ENCODE measurements at places on chromosomes 3 and 15. TPM values are rescaled to one million over a fixed set of nuclear protein-coding genes. Genes with fewer than 3 reads are reported as not detected.
A peak's percentile ranks its signal among the peaks of the same experiment; 100 is the strongest.

- H3K36me3 ChIP-seq = no peaks in the 10 kb centered on the region
- no peak overlapping the region for H3K4me3 ChIP-seq
- no peak overlapping the region for H3K27ac ChIP-seq
- no peaks in the 10 kb centered on the region for H3K27me3 ChIP-seq
- no peak for DNase-seq
Observed at GRCh38 chr15:87345961-87346360, 910.6 kb downstream of the NTRK3 start.

GRCh38 chr3:128182656-128183055, 29.4 kb downstream of the EEFSEC start:
- no peak for DNase-seq
- H3K4me3 ChIP-seq = no peak overlapping the region
- H3K36me3 ChIP-seq = no peaks in the 10 kb centered on the region

DNA sequence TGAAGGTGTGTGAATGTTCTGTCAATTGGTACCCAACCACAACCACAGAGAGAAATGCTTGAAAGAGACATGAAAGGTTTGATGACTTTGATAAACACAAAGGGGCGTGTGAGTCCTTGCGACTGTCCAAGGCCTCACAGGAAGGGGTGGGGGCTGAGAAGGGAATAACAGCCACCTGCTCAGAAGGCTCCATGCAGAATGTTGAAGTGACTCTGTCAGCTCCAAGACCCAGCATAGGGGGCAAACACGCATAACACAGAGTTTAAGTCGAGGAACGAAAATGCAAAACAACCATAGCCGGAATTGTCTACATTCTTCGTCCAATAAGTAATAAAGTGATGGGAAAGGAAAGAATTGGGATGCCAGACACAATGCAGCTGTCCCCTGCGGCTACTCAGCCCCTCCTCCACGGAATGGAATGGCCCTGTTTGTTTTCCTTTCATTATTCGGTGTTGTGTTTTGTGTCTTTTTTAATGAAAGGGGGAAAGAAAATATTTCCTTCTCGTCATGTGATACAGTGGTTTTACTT, 19.9 kb downstream of the TMEM212 start:
- no peak overlapping the region for H3K4me3 ChIP-seq
- no peak for DNase-seq
- peaks cover 9% of the 10 kb centered on the region for H3K4me1 ChIP-seq
- H3K36me3 ChIP-seq = no peaks in the 10 kb centered on the region

Gene EXD1
- total RNA-seq = not detected

Gene HHLA2
- total RNA-seq = not detected

Gene USP19
- total RNA-seq = 49.3 TPM

GRCh38 chr3:105187344-105187743, 179.4 kb upstream of the ALCAM start:
- H3K36me3 ChIP-seq = no peaks in the 10 kb centered on the region
- no peak for DNase-seq
- no peaks in the 10 kb centered on the region for H3K4me1 ChIP-seq
- H3K4me3 ChIP-seq = no peak overlapping the region

Gene C3orf49
- total RNA-seq = not detected

Gene PLSCR5
- total RNA-seq = not detected

Gene TRH
- 0.55 TPM for total RNA-seq

GRCh38 chr15:60563539-60564404, 84.8 kb upstream of the ICE2 start:
- no peaks in the 10 kb centered on the region for H3K36me3 ChIP-seq
- no peak overlapping the region for H3K4me3 ChIP-seq
- no peaks in the 10 kb centered on the region for H3K27me3 ChIP-seq
- no peaks in the 10 kb centered on the region for H3K4me1 ChIP-seq

DNA sequence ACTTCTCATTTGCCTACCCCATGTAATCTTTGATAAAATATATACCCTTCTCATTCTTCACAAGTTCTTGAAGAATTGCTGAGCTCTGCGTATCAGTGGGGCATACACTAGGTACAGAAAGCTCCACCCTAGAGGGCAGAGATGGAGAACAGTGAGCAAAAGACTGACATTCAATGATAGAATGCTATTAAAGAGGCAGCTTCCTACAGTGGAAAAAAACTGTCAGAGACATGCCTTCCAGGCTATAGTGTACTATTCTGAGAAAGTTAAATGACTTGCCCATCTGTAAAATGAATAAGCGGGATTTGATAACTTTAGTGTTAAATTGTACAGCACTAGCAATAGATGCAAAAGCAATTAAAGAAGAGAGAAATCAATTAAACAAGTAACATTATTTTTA, 172.8 kb downstream of the SUCNR1 start:
- H3K27me3 ChIP-seq = no peaks in the 10 kb centered on the region
- H3K36me3 ChIP-seq = no peaks in the 10 kb centered on the region
- no peak overlapping the region for H3K4me3 ChIP-seq
- no peaks in the 10 kb centered on the region for H3K4me1 ChIP-seq
- H3K27ac ChIP-seq = no peak overlapping the region
- no peak for DNase-seq

Gene IL17RD
- 2.1 TPM for total RNA-seq

DNA sequence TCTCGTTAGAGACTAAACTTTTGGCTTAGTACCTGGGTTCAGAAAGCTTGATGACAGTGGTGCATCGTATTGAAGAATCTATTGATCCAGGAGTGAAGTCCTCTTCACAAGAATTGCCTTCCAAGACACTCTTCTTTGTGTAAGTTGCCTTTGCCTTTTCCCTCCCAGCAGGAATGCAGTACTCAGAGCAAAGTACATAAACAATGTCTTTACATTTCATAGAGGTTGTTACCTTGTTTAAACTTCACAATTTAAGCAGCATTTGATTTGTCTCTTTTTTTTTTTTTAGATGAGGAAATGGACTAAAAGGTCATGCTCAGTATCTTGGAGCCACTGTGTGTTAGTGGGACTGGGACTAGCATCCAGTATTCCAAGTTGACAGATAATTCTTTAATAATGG, 9.9 kb downstream of the RAB7A start:
- H3K4me1 ChIP-seq = no peaks in the 10 kb centered on the region
- peak overlapping the region; percentile 0 for H3K27ac ChIP-seq
- H3K36me3 ChIP-seq = no peaks in the 10 kb centered on the region
- DNase-seq = no peak
- H3K27me3 ChIP-seq = no peaks in the 10 kb centered on the region

GRCh38 chr3:24161841-24162240, 216.8 kb downstream of the NR1D2 start:
- H3K27me3 ChIP-seq = no peaks in the 10 kb centered on the region
- H3K4me3 ChIP-seq = no peak overlapping the region
- H3K36me3 ChIP-seq = no peaks in the 10 kb centered on the region
- no peak overlapping the region for H3K27ac ChIP-seq
- peaks cover 4% of the 10 kb centered on the region for H3K4me1 ChIP-seq

DNA sequence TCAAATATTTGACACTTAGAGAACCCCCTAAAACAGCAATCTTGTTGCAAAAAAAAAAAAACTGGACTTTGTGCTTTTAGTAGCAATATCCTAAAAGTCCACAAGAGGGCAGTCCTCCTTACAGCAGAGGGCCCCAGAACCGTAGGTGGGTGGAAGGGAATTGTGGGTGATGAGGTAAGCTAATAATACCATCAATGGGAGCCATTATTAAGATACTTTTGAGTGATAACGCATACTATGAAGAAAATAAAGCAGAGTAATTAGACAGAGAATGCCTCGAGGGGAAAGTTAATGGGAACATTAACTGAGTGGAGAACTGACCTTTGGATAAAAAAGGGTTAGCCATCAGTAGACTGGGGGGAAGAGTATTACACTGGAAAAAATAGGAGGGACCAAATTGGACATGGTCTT, 229.9 kb downstream of the THRB start:
- no peak overlapping the region for H3K27ac ChIP-seq
- H3K36me3 ChIP-seq = no peaks in the 10 kb centered on the region
- no peaks in the 10 kb centered on the region for H3K4me1 ChIP-seq
- no peak overlapping the region for H3K4me3 ChIP-seq
- DNase-seq = no peak

Gene PDE8A
- total RNA-seq = 19.2 TPM

Gene GPR149
- not detected for total RNA-seq

Gene P2RY14
- total RNA-seq = 1.3 TPM

DNA sequence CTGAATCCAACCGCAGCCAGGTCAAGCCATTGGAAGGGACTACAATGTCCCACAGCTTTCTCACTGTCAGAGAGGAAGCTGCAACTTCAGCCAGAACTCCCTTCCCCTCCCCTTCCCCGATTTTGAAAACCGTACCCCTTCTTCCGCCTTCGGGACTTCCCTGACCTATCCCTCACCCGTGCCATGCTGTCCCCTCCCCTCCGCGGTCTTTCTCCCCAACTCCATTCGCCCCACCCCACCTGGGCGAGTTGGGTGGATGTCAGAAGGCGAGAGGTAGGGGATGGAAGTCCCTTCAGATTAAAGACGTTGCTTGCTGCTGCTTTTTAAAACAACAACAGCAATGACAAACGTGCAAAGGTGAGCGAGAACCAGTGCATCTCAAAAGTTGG, 723 bp downstream of the CPNE4 start:
- no peak overlapping the region for H3K4me3 ChIP-seq
- H3K4me1 ChIP-seq = no peaks in the 10 kb centered on the region
- DNase-seq = no peak
- peaks cover 18% of the 10 kb centered on the region for H3K27me3 ChIP-seq
- H3K36me3 ChIP-seq = no peaks in the 10 kb centered on the region

DNA sequence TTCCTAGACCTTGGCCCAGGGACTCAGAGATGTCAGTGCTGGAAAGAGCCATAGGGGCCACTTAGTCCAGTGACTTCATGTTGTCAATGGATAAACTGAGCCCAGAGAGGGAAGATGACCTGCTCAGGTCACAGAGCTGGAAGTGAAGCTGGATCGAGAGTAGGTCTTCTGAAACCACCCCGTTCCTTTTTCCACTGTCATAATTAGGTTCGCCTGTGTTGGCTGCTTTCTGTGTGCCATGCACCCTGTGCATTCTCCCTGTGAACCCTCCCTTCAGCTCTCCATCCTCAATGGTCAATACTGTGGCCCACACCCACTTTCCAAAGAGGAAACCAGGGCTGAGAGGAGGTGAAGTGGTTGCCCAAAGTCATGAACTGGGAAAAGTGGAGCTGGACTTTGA, 74.8 kb downstream of the CCR1 start:
- no peaks in the 10 kb centered on the region for H3K36me3 ChIP-seq
- H3K4me3 ChIP-seq = no peak overlapping the region
- no peaks in the 10 kb centered on the region for H3K4me1 ChIP-seq
- no peaks in the 10 kb centered on the region for H3K27me3 ChIP-seq
- no peak for DNase-seq

Gene COL8A1
- 53.8 TPM for total RNA-seq

DNA sequence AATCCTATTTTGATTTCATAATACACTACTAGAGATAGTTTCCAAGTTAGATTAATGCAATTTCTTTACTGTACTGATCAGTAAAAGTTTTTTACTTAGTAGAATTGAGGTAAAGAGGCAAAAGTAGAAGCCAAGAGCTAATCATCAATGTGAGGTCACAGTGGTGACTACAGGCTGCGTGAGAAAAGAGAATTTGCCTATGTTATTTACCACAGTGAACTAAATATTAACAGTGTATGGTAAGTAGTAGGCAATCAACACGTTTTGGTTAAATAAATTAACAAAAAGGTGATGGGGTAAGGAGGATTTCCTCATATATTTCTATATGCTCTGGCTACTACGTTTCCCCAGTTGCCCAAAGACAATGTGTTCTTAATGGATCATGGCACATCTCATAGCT, 202.2 kb upstream of the CMC1 start:
- no peaks in the 10 kb centered on the region for H3K36me3 ChIP-seq
- H3K27me3 ChIP-seq = peaks cover 5% of the 10 kb centered on the region
- no peak overlapping the region for H3K27ac ChIP-seq
- no peak for DNase-seq
- H3K4me1 ChIP-seq = no peaks in the 10 kb centered on the region

GRCh38 chr3:73561494-73561893, 63.2 kb downstream of the PDZRN3 start:
- H3K4me1 ChIP-seq = peaks cover 37% of the 10 kb centered on the region
- no peak for DNase-seq
- no peaks in the 10 kb centered on the region for H3K36me3 ChIP-seq
- H3K4me3 ChIP-seq = no peak overlapping the region
- no peaks in the 10 kb centered on the region for H3K27me3 ChIP-seq
- H3K27ac ChIP-seq = no peak overlapping the region

Gene NAA80
- 9.0 TPM for total RNA-seq

Gene MFGE8
- total RNA-seq = 552 TPM

GRCh38 chr3:138950006-138950644, 3.1 kb downstream of the FOXL2NB start:
- peak overlapping the region; percentile 16 for H3K4me3 ChIP-seq
- DNase-seq = no peak
- H3K27ac ChIP-seq = no peak overlapping the region
- peaks cover 52% of the 10 kb centered on the region for H3K27me3 ChIP-seq
- H3K4me1 ChIP-seq = no peaks in the 10 kb centered on the region
- no peaks in the 10 kb centered on the region for H3K36me3 ChIP-seq

- no peaks in the 10 kb centered on the region for H3K36me3 ChIP-seq
- H3K27ac ChIP-seq = peak overlapping the region; percentile 98
- no peak overlapping the region for H3K4me3 ChIP-seq
- H3K4me1 ChIP-seq = peaks cover 58% of the 10 kb centered on the region
- H3K27me3 ChIP-seq = no peaks in the 10 kb centered on the region
- DNase-seq = no peak
Observed at GRCh38 chr3:114622001-114622400, 328.2 kb downstream of the TIGIT start.

DNA sequence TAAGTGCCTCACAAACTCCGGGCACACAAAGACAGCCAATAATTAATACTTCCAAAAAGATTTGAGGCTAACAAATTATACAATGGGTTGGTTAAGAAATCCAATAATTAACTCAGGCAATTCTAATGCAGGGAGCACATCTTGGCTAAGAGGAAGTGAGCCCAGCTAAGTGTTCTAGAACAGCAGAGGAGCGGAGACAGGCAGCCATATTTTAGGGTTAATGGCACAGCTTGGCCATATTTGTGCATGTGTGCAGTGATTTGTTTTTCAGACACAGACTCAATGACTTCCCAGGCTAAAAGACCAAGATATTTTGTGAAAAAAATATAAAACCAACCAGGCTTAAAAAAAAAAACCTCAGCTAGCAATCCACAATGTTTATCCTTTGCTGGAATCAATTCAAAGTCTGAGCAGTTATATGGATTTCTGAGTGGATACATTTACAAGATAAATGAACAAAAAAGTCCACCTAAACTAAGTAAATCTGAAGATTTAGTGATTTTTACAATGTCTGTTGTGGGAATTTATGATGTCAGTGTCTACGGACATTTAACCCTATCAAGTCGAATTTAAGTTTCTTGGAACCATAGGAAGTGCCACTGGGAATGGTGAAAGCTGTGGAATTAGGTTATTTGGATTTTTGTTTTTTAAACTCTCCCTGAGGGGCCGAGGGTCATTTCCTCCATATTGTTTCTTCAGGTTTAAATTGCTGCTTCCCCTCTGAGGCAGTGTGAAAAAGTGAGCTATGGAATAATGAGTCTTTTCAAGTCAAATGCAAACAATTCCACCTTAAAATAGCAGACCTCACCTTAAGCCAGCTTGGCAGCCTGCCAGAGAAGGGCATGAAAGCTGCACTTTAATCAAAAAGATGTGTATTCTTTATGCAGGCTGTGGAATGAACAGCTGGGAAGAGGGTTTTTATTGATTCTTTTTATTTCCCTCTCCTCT, 413.7 kb upstream of the TBL1XR1 start:
- no peak for DNase-seq
- H3K36me3 ChIP-seq = no peaks in the 10 kb centered on the region
- H3K27ac ChIP-seq = no peak overlapping the region
- H3K4me1 ChIP-seq = no peaks in the 10 kb centered on the region

GRCh38 chr3:89114841-89115223, 7.4 kb downstream of the EPHA3 start:
- peak overlapping the region; percentile 56 for H3K4me3 ChIP-seq
- H3K4me1 ChIP-seq = peaks cover 5% of the 10 kb centered on the region
- no peak for DNase-seq

Gene ANKRD63
- 1.3 TPM for total RNA-seq

GRCh38 chr3:80606073-80606472, 838.3 kb upstream of the ROBO1 start:
- H3K27ac ChIP-seq = no peak overlapping the region
- H3K36me3 ChIP-seq = no peaks in the 10 kb centered on the region
- DNase-seq = no peak
